ENCODE measurements at places on chromosomes 4 and X.
A peak's percentile ranks its signal among the peaks of the same experiment; 100 is the strongest.

DNA sequence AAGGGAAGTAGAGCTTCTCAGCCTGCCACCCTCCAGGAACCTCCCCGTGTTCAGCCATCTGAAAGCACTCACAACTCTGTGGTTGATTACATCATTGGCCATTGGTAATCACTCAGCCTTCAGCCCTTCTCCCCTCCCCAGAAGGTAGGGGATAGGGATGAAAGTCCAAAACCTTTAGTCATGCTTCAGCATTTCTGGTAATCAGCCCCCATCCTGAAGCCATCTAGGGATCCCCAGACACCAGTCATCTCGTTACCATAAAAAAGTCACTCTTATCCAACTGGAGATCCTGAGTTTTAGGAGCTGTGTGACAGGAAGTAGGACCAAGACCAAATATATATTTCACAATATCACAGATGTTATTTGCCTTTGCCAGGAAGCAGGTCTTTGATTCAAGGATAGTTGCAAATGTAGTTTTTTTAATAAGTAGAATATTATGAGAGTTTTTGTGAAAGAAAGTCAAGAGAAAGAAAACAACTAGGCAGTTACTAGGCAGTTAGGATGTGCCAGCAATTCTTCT, 364.6 kb upstream of the NOCT start:
- no peak for DNase-seq

DNA sequence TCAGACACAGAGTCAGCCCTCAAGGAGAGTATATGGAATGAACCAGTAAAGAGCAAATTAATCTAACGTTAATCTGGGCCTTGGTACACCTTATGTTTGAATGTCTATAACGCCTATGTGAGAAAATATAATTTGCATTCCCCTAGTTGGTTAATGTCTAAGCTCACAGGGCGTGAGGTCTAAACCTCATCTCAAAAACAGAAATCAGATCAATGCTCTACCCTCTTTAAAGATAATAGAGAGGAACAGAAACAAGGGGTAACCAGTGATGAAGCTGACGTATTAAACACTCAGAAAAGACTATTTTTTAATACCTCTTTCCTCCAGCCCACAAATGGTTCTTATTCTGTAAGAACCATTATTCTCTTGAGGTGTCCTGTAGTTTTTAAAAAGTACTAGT, 369.2 kb upstream of the NOCT start:
- DNase-seq, result no peak

DNA sequence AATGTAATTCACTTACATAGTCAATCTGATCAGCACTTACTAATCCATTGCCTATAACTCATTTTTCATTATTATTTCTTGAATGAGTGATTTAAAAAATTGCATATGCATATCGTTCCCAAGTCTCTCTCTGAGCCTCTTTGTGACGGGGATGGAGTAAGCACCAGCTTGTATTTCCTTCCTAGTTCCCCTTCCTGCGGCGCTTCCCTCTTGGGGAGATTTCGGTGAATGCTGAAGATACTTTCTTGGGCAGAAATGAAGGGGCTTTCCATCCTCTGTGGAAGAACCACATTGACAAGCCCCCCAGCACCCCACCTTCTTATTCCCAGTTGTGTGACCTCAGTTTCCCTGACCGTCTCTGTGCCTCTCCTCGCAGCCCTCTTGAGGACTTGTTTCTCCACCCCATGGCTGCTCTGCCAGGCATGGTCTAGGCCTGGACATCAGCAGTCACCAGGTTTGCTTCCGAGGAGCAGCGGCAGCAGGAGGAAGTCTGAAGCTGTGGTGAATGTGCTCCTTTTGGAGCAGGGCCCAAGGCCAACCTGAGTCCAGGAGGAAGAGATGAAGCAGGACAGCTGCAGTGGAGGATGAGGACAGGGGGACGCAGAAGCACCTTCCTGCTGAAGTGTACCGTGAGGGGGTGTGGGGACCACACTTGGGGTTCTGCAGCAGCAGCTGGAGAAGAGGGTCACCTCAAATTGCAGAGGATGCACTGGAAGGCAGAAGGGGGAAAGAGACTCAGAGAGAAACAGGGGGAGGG, 124.9 kb downstream of the IRF2 start:
- no peak for DNase-seq

DNA sequence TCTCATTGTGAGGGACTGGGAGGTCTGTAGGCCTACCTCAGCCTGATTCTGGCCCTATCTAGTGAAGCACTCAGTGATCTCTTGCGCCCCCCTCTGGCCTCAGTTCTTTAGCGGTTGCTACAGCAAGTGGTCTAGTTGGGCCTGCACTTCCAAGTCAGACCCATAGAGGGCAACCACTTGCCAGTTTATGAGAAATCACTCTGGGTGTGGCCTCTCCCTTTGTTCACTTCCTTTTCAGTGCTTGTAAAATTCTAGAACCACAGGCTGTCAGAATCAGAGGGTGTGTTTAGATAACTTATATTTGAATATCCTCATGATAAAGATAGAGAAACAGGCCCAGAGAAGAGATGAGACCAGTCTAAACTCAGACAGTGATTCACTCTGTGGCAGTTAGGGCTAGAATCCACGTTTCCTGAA, 60.9 kb upstream of the LAS1L start:
- peak; percentile 3 for DNase-seq

GRCh38 chr4:8133897-8134563, 24.6 kb downstream of the ABLIM2 start:
- DNase-seq, result no peak
